ENCODE measurements at places on chromosomes 4 and X.

DNA sequence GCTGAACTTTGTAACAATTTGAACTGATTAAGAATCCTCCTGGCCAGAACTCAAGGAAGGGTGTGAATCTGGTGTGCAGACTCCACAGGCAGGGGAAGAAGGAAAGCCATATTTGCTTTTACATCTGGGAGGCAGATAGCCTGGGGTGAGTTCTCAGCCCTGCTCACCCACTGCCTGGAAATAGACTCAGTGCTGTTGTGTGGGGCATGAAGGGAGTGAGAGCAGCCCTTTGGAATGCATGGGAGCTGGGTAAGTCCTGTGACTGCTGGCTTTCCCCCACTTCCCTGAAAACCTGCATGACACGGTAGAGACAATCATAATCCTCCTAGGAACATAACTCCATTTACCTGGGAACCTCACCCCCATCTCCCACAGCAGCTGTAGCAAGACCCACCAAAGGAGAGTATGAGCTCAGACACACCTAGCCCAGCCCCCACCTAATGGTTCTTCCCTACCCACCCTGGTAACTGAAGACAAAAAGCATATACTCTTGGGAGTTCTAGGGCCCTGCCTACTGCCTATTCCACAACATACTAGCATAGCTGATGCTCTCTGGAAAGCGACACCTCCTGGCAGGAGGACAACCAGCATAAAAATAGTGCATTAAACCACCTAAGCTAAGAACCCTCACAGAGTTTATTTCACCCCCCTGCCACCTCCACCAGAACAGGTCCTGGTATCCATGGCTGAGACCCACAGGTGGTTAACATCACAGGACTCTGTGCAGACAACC lies 59.3 kb upstream of the UBQLN2 start:
- no peak for DNase-seq

DNA sequence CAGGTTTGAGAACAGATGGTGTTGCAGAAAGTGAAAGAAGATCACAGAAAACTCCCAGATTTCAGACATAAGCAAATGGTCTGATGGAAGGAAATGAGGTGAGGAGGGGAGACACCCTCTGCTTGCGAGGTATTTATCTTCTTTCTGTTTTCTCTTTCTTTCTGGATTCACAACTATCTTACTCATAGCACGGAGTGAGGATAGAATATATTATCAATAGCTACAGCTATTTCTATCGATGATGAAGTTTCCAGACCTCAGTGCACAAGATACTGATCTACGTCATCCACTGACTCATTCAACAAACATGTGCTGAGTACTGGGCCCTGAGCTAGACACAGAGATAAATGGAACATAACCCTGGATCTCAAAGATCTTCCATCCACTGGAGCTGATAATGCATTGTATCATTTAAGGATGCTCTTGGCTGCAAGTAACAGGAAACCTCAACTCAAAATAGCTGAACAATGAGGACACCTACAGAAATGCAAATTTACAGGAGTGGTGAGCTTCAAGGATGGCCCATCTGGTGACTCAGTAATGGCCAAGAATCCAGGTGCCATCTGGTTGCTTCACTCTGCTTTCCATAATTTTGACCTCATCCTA lies 21.2 kb downstream of the SLC2A9 start:
- DNase-seq = no peak

GRCh38 chr4:140267576-140267975 lies 105.9 kb upstream of the SCOC start:
- DNase-seq = no peak

DNA sequence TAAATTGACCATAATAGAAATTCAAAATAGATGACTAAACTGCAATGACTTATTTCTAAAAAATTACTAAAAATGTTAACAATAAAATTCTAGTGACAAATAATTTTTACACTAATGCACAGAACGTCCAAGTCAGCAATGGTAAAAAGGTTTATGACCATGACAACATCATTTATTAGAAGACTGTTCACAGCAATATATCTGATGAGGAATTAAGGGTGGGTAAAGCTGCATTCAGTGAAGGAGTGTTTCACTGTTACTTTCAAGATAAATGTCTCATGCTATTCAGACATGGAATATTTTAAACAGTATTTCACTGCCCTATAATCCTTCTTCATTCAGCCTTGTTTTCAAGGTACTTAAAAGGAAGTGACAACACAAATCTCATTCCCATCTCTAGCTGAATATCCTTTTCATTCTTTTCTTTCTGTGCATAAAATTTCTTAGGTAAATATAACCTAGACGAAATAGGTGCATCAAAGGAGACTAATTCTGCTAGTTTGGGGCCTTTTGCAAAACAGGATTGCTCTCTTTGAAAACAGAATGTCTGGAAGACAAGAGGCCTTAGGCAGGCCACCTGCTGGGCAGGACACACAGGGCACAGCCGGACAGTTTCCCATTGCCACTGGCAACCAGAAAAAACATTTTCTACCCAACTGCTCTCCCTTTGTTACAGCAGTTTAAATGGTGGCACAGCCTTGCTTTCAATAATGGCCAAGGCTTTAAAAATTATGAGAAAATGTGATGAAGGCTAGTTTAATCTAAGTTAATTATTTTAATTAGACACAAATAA lies 600.3 kb downstream of the SPRY1 start:
- peak; percentile 33 for DNase-seq

DNA sequence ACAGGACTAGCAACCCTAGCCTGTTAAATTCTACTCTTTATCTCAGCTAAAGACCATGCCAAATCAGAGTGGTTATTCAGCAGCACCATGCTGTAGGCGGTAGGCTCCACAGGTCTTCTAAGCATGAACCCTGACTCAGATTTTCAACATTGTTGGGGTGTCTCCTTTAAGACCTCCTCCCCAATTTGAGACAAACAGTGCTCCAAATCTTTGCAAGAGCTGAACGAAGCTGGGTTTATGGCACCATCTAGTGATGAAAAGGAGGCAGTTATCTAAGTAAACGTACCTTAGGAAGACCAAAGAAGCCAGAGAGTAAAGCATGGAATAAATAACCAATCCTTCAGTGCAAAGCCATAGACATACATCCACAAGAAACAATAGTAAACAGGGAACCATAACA lies 334.5 kb upstream of the SLC7A11 start:
- DNase-seq = no peak
